ENCODE measurements at places on chromosomes 2 and 18.

- no peak for DNase-seq
Measured at GRCh38 chr2:177598326-177599138, 206.0 kb downstream of the AGPS start.

DNA sequence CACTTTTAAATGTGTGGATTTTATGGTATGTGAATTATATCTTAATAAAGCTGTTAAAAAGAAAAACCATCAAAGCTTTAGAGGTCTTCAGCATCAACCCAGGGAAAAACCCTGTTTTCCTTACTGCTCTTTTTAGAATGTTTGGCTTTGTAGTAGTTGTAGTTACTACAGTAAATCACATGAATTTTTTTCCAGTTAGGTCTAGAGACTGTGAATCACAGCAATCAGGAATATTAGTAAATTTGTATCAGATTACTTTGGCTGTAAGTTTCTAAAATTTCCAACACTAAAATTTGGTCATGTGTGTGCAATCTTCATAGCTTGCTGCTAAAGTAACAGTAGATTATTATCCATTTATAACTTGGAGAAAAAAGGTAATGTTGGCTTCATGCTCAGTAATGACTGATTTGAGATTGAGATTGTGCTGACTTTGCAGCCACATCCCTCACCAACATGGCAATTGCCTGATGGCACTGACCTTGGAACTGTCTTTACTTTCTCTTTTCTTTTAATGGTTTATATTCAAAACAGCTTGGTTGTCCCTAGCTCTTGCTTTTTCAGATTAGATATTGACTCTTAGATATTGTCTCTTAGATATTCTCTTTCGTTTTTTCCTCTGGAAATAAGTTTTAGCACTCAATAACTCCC, 41.1 kb downstream of the LCLAT1 start:
- no peak for DNase-seq

DNA sequence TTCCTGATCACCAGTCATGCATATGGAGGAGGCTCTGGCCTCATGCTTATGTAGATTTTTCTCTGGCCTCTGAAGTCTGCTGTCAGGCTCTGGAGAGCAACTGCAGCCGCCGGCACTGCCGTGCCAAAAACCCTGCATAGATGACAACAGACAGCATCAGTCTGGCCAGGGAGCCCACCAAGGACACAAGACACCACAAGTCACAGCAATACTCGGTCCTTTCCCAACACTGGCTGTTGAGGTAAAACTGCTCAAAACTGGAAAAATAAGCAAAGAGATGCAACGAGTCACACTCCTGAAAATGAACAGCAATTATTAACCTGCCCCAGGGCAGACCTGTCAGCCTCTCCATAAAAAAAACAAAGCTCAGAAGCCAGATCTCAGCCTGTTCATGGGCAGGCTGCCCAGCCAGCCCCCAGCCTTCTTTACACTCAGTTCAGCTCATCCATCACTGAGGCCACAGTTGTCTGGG, 186.0 kb upstream of the RAB6C start:
- DNase-seq: no peak

DNA sequence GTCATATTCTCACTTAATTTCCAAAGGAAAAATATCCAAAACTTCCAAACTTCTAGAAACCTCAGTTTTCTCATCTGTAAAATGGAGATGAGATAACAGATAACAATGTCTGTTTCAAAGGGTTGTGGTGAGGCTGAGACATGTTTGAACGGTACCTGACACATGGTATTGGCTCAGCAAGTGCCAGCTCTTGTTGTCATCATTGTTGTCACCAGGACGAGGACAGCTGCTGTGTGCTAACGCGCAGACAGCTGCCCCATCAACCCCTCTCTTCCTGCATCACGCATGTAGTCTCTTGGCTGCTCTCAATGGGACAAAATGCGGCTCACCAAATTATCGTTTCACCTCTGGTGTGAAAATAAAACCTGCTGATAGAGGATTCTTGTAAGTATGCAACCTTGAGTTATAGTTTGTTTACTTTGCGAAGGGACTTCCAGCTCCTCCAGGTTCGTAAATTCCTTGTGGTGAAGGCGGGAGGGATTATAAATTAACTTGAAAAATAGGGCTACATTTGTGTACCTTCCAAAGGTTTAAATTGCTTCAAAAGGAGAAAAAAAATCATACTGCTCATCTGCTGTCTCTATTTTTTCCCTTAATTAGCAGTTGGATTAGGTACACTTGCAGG, 605.4 kb downstream of the BCL11A start:
- no peak for DNase-seq
